MV-4-11 (cell line): ENCODE measurements at places on chromosomes 4 and X.
A peak's percentile ranks its signal among the peaks of the same experiment; 100 is the strongest.

GRCh38 chrX:72366178-72366577 lies 60.5 kb upstream of the CITED1 start:
- DNase-seq = no peak

- DNase-seq = no peak
These were observed 145.5 kb upstream of the FGF13 start for GRCh38 chrX:138856881-138857604.

DNA sequence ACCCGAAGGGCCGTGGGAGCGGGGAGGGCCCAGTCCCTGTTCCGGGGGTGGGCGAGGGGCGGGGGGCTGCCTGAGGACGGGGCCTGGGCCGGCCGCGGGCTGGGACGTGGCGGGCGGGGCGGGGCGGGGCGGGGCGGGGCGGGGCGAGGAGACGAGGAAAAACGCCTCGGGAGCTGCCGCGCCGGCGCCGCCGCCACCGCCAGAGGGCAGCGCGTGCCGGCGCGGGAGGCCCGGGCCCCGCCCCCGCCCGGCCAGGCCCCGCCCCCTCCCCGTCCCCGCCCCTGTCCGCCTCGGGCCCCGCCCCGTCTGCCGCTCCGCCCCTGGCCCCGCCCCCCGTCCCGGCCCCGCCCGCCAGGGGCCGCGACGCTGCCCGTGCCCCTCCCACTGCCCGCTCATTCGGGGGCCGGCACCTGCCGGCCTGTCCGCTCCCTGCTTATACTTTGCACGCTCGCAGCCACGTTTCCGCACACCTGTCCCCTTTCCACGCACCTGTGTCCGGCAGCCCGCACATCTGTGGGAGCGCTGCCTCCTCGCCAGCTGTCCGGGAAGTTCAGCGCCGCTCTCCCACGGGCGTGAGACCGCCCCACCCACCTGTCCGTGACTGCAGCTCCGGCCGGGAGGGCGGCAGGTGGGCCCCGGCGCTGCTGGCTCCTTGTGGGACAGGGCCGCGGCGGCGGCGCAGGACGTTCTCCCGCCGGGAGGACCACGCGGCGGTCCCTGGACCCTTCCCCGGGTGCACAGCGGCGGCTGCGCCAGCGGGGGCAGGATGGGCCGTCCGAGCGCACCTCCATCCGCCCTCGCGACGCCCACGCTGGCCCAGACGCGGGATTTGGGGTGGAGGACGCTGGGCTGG lies 1.7 kb upstream of the FGFRL1 start:
- peak; percentile 32 for DNase-seq

DNA sequence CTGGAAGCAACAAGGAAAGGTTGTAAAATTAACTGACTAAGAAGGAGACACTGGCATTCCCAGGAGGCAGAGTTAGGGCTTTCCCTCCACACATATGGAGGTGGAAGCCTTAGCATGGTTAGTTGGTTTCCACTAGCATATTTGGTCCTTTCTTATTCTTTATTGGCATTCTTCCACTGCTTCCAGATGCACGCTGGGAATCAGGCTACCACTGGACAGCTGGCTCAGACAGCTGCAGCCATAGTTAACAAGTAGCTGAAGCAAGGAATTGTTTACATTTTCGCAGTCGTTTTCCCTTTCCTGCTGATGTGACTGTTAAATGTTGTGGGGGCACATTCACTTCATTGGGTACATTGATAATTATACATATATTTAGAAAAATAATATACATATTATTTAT lies 169.2 kb downstream of the GRIA2 start:
- no peak for DNase-seq

- peak; percentile 83 for DNase-seq
These were observed 13.2 kb downstream of the SPOCK3 start for GRCh38 chr4:167221084-167221483.

DNA sequence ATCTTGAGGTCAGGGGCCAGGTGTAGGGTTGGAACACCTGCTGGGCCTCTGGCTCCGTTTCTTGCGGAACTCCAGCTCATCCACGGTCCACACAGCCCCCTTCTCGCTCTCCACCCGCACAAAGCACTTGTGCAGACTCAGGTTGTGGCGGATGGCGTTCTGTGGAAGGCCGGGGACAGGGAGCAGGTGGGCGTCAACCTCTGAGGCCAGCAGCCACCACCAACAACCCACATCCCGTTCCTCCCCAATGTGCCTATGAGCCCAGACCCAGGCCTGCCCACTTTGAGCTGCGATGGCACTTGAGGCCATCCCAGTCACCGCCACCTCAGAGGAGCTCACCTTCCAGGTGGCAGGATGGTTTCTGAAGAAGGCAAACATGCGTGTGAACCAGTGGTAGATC lies 13.2 kb downstream of the FOXP3 start:
- DNase-seq = no peak

- DNase-seq = no peak
These were observed 15.6 kb upstream of the IBSP start for GRCh38 chr4:87783781-87784180.

- DNase-seq = no peak
These were observed 42.6 kb downstream of the RGS12 start for GRCh38 chr4:3335385-3335784.

- DNase-seq = peak; percentile 16
These were observed 388.4 kb upstream of the SPOCK3 start for GRCh38 chr4:167622481-167623240.

- peak; percentile 1 for DNase-seq
These were observed 62.4 kb upstream of the RXFP1 start for GRCh38 chr4:158459085-158459820.

GRCh38 chr4:8867624-8868320 lies 3.9 kb downstream of the HMX1 start:
- DNase-seq = no peak

DNA sequence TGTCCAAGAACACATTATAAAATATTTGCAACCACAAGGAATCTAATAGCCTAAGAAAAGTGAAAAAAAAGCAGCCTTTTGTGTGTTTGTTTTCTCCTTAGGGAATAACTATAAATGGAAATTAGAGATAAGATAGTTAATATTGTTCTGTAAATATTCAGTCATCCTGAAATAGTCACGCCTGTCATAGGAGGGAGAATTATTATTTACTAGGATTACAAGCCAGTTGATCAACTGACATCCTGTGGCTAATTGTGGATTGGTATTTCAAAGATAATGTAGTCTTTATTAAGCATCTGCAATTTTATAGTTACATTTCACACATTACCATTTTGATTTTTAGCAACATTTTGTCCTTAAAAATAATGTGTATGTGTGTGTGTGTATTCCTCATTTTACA lies 118.6 kb downstream of the CCSER1 start:
- no peak for DNase-seq

DNA sequence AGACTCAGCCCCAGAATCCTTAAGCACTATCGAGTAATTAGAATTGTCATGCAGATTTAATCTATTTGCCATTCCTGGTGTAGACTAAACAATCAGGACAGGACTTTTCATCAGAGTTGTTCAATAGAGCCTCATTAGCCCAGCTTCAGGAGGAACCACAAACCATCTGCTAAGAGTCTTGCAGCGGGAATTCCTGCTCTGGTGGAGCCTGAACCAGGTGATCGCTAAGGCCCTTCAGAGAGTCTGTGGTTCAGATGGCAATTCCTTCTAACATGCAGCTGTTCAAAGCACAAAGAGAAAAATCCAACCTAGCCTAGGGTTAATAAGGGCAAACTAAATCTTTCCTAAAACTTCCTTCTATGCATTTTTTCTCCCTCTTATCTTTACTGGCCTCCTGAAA lies 119.1 kb upstream of the CPEB2 start:
- DNase-seq = no peak

GRCh38 chr4:147160908-147161513 lies 215.3 kb upstream of the TTC29 start:
- peak; percentile 5 for DNase-seq

DNA sequence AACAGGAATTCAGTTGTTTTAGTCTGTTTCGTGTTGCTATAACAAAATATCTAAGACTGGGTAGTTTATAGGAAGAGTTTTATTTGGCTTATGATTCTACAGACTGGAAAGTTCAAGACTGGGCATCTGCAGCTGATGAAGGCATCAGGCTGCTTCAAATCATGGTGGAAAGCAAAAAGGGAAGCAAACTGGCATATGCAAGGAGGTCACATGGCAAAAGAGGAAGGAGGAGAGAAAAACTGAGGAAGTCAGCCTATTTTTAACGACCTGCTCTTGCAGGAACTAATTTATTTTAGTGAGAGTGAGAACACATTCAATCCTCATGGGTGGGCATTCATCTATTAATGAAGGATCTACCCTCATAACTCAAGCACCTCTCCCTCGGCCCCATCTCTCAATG lies 363.1 kb upstream of the HS3ST1 start:
- peak; percentile 82 for DNase-seq

DNA sequence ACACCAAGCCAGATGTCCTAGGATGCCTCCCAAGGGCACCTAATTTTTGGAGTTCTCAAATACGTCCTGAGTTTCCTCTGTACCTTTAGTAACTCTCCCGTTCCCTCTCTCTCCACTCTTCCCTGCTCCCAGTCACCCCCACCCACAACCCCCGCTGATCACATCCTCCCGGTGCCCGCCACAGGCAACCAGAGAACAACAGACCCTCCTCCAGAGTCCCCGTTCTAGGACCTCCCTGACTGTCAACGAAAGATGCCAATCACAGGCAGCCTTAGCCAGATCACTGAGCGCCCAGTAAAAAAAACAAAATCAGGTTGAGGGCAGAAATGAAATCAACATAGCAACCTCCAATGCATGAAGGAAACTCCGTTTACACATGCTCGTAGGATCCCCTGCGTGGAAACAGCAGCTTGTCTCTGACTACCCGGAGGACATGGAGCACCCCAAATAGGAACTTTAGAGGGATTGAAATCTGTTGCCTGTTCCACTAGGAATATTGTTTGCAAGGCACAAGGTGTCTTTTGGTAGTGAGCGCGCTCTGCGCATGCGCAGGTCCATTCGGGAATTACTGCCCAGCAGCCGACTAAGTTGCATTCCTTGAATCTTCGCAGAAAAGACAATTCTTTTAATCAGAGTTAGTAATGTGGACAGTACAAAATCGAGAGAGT lies at the start of gene GABRB1:
Gene GABRB1 (plus strand): TSS at position 557 of the 668 bp plus-strand sequence.
- DNase-seq = no peak

GRCh38 chr4:7183161-7183560 lies 9.2 kb upstream of the SORCS2 start:
- DNase-seq = no peak

DNA sequence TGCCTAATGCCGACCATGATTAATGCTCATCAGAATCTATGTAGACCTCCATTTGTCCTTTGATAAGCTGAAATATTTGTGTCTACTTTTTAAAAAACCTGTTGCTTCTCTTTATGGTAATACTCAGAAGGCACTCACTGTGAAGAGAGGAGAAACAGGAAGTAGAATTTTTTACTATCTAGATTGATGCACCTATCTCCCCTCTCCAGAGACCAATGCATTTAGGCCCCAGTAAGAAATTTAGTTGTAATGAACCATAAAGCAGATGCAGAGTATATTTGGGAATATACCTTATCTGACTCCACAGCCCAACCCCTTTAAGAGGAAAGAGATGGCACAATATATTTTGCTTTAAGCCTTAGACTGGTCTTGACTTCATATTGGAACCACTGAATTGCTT lies 11.1 kb downstream of the TBL1X start:
- no peak for DNase-seq

DNA sequence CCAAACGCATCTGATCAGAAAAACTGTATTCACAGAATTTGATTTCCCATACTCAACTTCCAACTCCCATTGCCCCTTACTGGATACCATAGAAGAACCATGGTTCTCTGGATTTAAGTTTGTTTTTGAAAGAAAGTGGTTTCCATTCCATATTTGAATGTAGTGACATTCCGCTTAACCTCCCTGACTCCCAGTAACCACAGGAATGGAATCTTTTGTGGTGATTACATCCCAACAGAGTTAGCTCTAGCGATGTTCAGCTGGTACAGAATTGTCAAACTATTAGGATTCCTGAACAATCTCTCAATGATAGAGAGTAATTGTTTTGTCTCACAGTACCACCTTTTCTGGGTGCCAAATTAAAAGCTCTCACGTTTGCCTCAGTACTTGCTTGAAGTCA lies 1.7 kb downstream of the NUDT10 start:
- no peak for DNase-seq

GRCh38 chrX:64342811-64343210 lies 52.4 kb downstream of the MTMR8 start:
- DNase-seq = no peak

GRCh38 chr4:99720206-99720605 lies 62.6 kb upstream of the C4orf54 start:
- DNase-seq = no peak

DNA sequence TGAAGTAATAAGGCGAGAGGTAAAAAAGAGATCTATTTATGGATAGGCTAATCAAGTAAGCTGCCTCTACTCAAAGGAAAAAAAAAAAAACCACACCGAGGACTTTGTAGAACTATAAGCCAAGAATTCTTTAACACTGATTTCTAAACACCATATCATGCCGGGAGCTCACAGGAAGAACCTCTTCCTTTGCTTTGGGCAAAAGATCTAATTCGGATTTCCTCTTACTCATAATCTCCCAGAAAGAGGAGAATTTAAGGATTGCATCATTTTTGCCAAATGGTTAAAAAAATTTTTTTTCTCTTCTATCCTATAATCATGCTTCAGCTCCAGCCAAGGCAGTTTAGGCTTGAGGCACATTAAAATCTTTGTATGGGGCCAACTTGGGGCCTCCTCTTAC lies 95.5 kb downstream of the ZNF827 start:
- DNase-seq = peak; percentile 2

GRCh38 chr4:119735165-119735651 lies 106.6 kb upstream of the PDE5A start:
- no peak for DNase-seq

GRCh38 chrX:27633328-27633727 lies 43.2 kb downstream of the DCAF8L2 start:
- no peak for DNase-seq

DNA sequence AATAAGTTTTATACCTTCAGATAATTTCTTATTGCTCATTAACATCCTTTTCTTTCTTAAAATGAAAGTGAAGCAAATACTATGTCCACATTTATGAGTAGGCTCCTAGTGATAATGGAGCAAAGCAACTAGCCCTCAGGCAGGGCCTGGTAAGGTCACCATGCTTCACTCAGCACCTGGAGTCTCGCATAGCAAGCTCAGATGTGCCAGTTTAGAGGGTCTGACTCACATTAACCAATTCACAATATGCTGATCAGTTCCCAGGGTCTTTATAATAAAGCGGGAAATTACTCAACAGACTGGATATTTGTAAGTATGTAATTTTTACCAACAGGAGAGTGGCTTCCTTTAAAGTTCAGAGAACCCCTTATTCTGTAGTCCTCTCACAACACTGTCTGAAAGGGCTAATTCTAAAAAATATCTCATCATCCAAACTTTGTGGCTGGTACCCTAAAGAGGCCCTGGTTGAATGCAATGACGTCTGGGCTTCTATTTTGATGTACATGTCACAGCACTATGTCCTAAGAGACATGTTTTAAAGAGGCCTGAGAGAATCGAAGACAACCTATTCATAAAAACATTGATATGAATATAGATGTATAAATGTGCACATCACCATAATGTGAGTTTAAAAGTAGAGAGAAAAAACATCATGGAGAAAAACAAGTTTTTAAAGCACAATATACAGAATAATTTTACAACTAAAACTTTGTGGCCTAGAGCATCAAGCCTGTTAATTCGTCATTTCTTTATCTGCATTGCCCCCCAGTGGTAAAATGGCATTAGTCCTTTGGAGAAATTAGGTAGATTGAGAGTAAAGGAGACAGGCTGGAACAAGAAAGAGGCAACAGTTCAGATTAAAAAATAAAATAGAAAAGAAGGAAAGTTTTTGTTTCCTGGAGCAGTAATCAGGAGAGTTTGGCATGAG lies 44.3 kb downstream of the IL21 start:
- DNase-seq = peak; percentile 36

GRCh38 chr4:8689741-8690140 lies 97.2 kb downstream of the CPZ start:
- DNase-seq = no peak
